ENCODE measurements at places on chromosomes 7 and 10. TPM values are rescaled to one million over a fixed set of nuclear protein-coding genes. Genes with fewer than 3 reads are reported as not detected.

LIPM gene
- not detected for polyA plus RNA-seq

GRCh38 chr7:64997927-64998391, 7.1 kb upstream of the ZNF117 start:
- DNase-seq, result peak; percentile 75

- DNase-seq, result no peak
Measured at GRCh38 chr10:127272076-127272475, 75.7 kb upstream of the INSYN2A start.

DNA sequence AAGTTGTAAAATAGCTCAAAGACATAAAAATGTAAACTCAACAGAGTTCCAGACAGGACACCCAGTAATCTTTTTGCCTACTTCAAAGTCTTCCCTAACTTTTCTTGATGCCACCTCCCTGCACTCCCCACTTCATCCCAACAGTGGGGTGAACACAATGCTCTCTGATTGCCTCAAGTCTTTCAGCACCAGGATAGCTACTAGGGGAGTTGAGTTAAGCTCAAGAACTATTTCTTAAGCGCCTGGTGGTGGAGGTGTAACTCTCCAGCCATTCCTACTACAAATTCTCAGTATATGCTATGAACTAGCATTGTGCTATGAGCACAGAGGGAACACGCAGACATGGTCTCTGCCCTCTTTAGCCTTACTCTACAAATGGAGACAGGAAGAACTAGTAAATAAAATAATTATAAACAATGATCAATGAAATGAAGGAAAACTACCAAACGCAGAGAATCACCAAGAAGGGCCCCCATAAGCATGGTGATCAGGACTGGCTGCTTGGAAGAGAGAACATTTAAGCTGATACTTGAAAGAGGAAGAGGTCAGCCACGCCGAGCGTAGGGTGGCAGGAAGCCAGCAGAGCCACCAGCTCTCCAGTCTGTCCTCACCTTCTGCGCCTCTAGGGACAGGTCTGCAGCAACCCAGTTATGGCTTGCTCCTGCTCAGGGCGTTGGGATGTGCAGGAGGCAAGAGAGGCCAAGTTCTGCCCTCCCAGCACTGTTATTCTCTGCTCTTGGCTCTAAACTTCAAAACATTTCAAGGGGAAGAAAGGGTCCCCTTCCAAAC, 16.7 kb upstream of the FRA10AC1 start:
- DNase-seq, result no peak

DNA sequence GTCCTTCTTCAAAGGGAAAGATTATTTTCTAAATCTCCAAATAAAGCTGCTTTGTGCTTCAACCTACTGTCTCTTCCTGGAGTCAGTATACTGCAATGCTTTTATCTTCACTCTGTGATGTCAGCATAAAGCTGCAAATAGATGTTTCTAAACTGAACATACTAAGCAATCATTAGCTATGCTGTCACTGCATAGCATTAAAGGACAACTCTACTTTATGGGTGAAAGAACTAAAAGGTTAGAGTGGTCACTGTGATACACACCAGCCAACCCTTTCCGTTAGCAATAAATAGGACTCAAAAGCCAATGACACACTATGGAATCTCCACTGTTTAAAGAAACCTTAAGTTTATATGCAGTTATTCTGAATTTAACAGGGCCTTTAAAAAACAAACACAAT, 1.8 kb downstream of the CCDC186 start:
- DNase-seq, result peak; percentile 21

DNA sequence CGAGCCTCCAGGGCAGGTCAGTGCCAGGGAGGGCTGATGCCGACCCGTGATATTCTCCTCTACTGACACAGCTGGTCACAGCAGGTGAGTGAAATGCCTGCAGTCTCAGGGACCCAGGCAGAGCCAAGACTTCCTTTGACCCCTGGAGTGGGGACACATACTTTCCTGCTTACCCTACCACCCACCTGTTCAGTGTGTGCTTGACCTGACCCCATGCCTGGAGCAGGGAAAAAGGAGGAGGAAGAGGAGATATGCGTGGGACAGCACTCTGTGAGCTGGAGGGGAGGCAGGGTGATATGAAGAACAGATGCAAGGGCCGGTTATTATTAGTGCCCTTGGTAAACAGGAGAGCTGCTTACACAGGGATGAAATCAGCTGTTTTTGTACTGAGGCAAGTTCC, 40.8 kb upstream of the WIPF3 start:
- no peak for DNase-seq

- peak; percentile 82 for DNase-seq
Measured at GRCh38 chr7:128084896-128085608, 53.8 kb upstream of the LRRC4 start.

TMEM213 gene
- polyA plus RNA-seq, result not detected

GRCh38 chr10:126101736-126102135, 205.4 kb downstream of the FANK1 start:
- no peak for DNase-seq
